ENCODE measurements at places on chromosomes 1 and 21. TPM values are rescaled to one million over a fixed set of nuclear protein-coding genes. Genes with fewer than 3 reads are reported as not detected.

Gene CELA3A
- total RNA-seq, result 0.23 TPM

Gene CR2
- total RNA-seq, result 0.64 TPM

Gene FRRS1
- 13.4 TPM for total RNA-seq

Gene ERO1B
- total RNA-seq, result 8.5 TPM

Gene SAMD13
- total RNA-seq, result 3.0 TPM

Gene MATN1
- total RNA-seq, result 0.47 TPM

Gene LCA5L
- 2.0 TPM for total RNA-seq

Gene CRP
- not detected for total RNA-seq

Gene IGFN1
- 2.8 TPM for total RNA-seq

Gene CACHD1
- total RNA-seq, result 39.9 TPM

Gene GABRD
- total RNA-seq, result 3.4 TPM

Gene PGLYRP3
- total RNA-seq, result not detected

Gene FAM89A
- total RNA-seq, result 9.5 TPM

Gene HPCAL4
- total RNA-seq, result 1.2 TPM

Data from metanephros (tissue), 2 donors.